ENCODE measurements at places on chromosomes 3 and 15. TPM values are rescaled to one million over a fixed set of nuclear protein-coding genes. Genes with fewer than 3 reads are reported as not detected.

DNA sequence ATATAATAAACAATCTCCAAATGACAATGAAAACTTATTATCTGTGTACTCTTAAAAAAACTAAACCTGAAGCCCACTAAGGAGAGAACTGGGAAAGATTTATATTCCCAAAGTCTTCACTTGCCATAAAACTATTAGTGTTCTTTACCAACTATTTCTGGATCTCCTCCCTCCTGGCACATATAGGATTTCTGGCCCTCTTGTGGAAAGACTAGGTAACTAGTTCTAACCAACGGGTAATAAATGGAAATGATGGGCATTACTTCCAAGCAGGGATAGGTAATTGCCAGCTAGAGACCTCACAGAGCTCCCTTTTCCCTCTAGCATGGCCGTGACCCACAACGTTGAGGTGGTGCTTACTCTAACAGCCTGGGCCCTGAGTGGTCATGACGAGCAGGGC is 110.1 kb downstream of the DNAH12 start:
- no peak for DNase-seq
- H3K4me1 ChIP-seq, result no peaks in the 10 kb centered on the region
- no peak overlapping the region for H3K4me3 ChIP-seq
- H3K27me3 ChIP-seq, result peaks cover 13% of the 10 kb centered on the region
- no peak overlapping the region for H3K27ac ChIP-seq

DNA sequence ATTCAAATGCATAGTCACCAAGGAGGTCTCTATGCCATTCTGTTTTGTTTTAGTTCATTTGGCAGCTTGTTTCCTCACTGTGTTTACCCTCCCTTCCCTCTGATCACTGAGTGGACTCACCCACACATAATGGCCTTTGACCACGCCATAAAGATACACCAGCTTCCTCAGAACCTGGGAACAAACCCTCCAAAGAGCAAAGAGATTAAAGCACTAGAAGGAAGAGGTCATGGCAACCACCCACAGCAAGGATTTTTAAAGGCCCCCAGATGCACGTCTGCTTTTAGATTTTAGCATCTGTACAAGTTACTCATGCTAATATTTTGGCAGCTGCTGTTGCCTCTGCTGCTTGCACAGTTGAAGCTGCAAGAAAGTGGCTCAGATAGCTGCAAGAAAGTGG is 47.9 kb upstream of the CADPS start:
- no peaks in the 10 kb centered on the region for H3K36me3 ChIP-seq
- no peak for DNase-seq
- H3K4me3 ChIP-seq, result no peak overlapping the region
- H3K27me3 ChIP-seq, result no peaks in the 10 kb centered on the region

DNA sequence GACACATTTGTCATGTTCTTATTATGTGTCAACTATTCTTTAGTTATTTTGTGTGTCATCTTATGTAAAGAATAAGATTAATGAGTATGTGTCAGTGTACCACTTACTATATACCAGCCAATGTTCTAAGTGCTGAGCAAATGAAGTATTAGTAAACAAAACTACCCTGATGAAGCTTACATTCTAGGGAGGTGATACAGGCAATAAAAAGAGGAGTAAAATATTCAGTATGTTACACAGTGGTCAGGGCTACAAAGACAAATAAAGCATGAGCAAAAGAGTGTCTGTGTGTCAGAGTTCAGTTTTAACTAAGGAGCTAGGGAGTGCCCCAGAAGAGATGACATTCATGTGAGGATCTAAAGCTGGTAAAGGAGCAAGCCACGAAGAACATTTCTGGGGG is 79.1 kb downstream of the TRPC1 start:
- H3K27ac ChIP-seq, result no peak overlapping the region
- no peaks in the 10 kb centered on the region for H3K36me3 ChIP-seq
- no peaks in the 10 kb centered on the region for H3K4me1 ChIP-seq
- H3K4me3 ChIP-seq, result no peak overlapping the region

- no peaks in the 10 kb centered on the region for H3K36me3 ChIP-seq
Observed at GRCh38 chr15:69826819-69827175, 270.9 kb downstream of the TLE3 start.

DNA sequence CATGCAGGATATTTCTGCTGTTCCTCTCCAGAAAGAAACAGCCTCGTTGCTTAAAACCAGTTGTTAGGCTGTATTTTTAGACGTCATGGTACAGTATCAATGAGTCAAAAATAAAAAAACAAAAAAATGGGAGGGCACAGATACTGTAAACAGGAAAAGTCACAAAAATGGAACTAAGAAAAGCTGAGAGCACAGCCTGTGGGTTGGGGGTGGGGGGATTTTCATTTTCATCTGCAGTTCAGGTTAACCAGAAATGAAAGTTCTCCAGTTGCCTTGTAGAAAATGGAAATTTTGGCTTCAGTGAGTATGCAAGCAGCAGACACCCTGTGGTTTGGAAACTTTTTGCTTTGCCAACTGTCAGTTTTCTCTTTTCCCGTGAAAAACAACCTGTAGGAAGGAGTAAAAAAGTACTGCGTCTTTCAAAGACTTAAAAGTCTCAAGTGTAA is 59.0 kb downstream of the FRMD4B start:
- peak overlapping the region; percentile 92 for H3K27ac ChIP-seq
- no peaks in the 10 kb centered on the region for H3K36me3 ChIP-seq
- H3K4me1 ChIP-seq, result peaks cover 49% of the 10 kb centered on the region
- H3K4me3 ChIP-seq, result peak overlapping the region; percentile 41

DNA sequence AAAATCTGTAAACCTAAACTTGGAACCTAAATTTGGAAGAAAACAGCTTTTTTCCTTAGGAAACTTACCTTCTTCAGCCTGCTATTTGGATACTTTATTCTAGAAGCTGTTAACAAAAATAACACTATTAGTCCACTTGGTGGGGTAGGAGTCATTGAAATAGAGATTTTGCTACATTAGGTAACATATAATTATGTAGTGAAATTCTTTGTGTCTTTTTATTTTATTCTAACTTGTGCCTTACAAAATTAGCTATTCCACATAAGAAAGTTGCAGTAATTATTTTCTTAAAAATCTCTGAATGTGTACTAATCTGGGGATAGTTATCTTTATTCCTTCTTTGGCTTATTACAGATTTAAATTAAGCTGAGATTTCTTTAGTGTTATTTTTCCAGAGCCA is 360.4 kb upstream of the ROBO2 start:
- H3K27me3 ChIP-seq, result no peaks in the 10 kb centered on the region
- no peaks in the 10 kb centered on the region for H3K4me1 ChIP-seq
- H3K36me3 ChIP-seq, result no peaks in the 10 kb centered on the region
- DNase-seq, result no peak
- no peak overlapping the region for H3K27ac ChIP-seq

- no peak overlapping the region for H3K27ac ChIP-seq
- peaks cover 30% of the 10 kb centered on the region for H3K36me3 ChIP-seq
- no peak overlapping the region for H3K4me3 ChIP-seq
- no peak for DNase-seq
Observed at GRCh38 chr15:63135804-63136203, 14.1 kb downstream of the LACTB start.

DLL4 gene
- total RNA-seq, result 0.14 TPM

SOX14 gene
- total RNA-seq, result not detected

KCNMB2 gene
- total RNA-seq, result not detected

CTXN2 gene
- 0.05 TPM for total RNA-seq

CA12 gene
- 0.46 TPM for total RNA-seq

OXTR gene
- 1.5 TPM for total RNA-seq

NR2E3 gene
- total RNA-seq, result not detected
